ENCODE measurements at places on chromosomes 13 and 19.
A peak's percentile ranks its signal among the peaks of the same experiment; 100 is the strongest.

DNA sequence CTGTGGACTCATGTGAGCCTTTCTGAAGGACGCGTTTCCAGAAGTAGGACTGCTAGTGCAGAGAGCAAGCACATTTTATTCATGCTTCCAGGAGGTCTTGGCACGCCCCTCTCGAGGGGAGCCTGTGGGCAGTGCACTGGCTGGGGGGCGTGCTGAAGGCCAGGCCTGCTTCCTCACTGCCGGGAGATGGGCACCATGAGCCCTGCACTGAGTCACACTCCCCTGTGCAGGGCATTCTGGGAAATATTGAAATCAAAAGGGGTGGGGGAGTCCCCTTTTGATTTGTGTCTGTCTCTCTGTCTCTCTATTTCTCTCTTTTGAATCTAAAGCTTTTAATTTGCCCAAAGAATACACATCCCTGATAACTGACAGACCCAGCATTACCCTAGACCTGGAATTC is 34.0 kb downstream of the DPF1 start:
- no peak for DNase-seq

DNA sequence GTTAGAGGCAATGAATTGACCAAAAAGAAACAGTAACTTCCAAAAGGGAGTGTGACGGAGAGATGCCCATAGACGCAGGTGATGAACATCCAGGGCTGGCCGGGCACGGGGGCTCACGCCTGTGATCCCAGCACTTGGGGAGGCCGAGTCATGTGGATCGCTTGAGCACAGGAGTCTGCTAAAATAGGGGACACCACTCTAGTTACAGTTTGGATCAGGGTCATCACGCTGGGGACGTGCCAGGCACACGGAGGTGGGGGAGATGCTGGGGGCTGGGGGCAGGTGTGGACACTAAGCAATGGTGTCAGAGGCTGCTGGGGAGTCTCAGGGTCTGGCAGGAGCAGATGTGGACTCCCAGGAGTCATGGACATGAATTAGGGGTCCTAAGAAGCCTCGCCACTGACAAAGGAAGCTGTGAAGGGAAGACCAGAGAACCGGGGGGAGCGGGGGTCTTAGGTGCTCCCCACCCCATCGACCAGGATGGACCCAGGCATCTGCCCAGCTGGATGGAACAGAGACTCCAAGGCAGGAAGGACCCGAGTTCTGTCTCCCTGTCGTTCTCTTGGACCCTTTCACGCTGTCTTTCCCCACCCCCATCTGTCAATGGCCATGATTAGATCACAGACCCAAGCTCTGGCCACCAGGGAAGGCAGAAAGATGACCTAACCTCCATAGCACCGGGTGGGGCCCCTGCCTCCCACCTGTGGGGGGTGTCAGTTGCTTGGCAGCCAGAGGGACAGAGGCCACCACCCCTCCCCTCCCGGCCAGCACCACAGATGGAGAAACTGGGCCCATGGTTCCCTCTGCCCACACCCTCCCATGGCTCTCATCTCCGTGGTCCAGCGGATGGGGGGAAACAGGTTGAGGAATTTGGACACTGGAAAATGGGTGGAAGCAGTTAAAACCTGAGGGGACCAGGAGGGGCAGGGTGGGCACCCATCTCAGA is 19.6 kb downstream of the CCDC8 start:
- no peak for DNase-seq

GRCh38 chr13:110209950-110210603 is 96.9 kb downstream of the COL4A1 start:
- no peak for DNase-seq

GRCh38 chr13:85419611-85420010 is 379.6 kb downstream of the SLITRK6 start:
- no peak for DNase-seq

DNA sequence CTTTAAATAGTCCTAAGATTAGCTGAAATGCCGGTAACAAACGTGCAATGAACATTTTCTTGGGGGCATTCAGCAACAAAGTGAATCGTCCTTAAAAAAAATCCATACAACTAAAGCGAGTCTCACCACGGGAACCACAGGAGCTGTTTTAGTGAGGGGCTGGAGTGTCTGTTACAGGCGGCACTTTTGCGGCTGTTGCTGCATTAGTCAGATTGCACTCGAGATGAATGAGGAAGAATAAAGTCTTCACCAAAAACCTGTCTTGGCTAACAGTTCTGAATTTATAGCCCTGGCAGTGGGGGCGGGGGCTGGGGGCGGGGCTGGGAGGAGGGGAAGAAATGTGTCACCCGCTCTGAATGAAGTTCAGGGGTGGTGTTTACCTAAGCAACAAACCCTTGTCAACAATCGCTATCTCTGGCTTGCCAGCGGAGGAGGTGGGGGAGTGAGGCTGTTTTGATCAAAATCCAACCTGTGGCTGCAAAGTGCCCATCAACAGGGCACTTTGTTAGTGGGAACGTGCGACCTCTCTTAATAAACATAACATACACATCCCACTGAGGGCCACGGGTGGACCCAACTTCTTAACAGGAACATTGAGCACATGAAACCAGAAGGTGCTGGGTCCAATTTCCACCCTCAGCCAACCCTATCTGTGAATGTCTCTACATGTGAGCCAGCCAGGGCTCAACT is 44.5 kb downstream of the RFX2 start:
- DNase-seq = peak; percentile 37

- no peak for DNase-seq
These were observed 2.8 kb downstream of the KCTD4 start for GRCh38 chr13:45198041-45198440.

- no peak for DNase-seq
These were observed 34.7 kb upstream of the ESD start for GRCh38 chr13:46831588-46832194.

GRCh38 chr19:34432797-34433196 is 4.6 kb downstream of the UBA2 start:
- DNase-seq = no peak

- no peak for DNase-seq
These were observed 2.7 kb downstream of the COL4A1 start for GRCh38 chr13:110304256-110304655.

DNA sequence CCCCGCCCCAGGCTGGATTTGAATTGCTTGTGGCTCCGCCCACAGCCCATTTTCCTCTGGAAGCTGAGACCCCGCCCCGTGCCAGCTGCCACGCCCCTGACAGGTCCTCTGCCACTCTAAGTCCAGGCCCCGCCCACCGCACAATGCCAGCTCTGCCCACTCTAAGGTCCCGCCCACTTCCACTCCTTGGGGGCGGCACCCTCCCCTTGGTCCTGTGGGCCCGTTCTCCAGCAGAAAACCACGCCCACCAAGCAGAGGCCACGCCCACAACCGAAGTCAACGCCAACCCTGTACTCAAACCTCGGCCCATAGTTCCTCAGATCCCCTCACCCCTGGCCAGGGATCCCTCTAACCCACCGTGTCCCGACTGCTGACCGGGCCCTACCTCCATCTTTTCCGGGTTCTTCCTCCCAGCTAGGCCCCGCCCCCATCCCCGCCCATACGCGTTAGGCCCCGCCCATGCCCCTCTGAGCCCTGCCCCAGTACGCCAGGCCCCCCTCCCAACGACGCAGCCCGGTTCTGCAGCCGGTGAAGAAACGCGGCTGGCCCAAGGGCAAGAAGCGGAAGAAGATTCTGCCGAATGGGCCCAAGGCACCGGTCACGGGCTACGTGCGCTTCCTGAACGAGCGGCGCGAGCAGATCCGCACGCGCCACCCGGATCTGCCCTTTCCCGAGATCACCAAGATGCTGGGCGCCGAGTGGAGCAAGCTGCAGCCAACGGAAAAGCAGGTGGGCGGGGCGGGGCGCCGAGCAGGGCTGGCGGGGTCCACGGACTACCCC is 1.3 kb downstream of the HMG20B start:
- peak; percentile 64 for DNase-seq

DNA sequence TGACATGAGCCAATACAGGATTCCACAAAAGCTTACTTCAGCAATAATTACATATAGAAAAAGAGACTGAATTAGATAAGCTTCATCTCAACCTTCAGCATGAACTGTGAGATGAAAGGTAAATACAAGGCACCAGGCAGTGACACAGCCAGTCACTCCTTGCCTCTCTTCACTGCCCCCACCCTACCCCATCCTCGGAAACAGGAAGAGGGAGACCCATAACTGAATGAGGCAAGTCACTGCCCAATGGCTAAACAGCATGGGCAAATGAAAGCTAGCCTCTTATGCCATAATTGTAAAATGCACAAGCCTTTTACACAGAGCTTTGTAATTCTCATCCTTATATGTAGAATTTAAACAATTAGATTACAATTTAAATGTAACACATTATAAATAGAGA is 1.7 kb downstream of the ZNF160 start:
- DNase-seq = no peak

- DNase-seq = no peak
These were observed 897.2 kb downstream of the DIAPH3 start for GRCh38 chr13:59266478-59267063.

DNA sequence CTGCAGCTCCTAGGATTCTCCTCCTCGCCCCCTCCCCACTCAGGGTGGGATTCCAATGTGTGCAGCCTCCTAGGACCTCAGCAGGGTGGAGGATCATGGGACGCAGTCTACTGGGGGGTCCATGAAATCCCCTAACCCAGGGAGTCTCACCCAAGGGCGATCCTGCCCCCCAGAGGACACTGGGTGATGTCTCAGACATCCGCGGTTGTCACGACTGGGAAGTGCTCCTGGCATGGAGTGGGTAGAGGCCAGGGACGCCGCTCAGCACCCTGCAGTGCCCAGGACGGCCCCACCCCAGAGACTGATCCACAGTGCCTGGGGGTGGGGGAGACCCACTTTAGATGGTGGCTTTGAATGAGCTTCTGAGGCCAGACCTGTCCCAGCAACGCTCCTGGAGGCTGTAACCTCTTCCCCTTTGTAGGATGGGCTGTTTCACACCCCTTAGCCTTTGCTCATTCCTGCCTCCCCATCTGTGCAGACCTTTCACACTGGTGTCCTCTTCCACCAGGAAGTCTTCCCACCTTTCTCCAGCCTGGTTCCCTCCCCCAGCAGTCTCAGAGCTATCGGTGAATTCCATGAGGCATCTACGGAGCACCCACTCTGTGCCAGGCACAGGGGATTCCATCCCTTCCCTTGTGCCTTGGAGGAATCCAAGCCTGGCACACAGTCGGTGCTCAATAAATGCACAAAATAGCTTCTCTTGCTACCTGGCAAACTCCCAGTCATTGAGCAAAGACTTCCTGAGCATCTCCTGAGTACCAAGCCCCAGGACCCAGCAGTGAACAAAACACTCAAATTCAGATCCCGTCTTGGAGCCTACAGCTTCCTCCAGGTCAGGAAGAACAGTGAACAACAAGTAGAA is 10.5 kb downstream of the SMIM24 start:
- DNase-seq = no peak

GRCh38 chr19:16089010-16089846 is 12.9 kb downstream of the TPM4 start:
- DNase-seq = no peak

DNA sequence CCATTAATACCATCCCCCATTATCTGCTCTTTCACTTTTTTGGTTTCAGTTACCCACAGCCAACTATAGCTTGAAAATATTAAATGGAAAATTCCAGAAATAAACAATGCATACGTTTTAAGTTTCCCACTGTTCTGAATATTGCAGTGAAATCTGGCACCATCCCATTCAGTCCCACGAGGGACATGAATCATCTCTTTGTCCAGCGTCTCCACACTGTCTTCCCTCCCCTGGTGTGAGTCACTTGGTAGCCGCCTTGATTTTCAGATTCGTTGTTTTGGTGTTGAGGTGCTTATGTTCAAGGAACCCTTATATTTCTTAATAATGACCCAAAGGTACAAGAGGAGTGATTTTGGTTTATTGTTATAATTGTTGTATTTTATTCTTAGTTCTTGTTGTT is 246.1 kb downstream of the DCT start:
- DNase-seq = no peak

Measured in activated CD8-positive, alpha-beta memory T cell treated with anti-CD3 and anti-CD28 coated beads for 4 hours (primary cell).